ENCODE measurements at places on chromosomes 16 and 17.

GRCh38 chr16:27906883-27907282 lies 156.6 kb downstream of the GSG1L start:
- DNase-seq = no peak

DNA sequence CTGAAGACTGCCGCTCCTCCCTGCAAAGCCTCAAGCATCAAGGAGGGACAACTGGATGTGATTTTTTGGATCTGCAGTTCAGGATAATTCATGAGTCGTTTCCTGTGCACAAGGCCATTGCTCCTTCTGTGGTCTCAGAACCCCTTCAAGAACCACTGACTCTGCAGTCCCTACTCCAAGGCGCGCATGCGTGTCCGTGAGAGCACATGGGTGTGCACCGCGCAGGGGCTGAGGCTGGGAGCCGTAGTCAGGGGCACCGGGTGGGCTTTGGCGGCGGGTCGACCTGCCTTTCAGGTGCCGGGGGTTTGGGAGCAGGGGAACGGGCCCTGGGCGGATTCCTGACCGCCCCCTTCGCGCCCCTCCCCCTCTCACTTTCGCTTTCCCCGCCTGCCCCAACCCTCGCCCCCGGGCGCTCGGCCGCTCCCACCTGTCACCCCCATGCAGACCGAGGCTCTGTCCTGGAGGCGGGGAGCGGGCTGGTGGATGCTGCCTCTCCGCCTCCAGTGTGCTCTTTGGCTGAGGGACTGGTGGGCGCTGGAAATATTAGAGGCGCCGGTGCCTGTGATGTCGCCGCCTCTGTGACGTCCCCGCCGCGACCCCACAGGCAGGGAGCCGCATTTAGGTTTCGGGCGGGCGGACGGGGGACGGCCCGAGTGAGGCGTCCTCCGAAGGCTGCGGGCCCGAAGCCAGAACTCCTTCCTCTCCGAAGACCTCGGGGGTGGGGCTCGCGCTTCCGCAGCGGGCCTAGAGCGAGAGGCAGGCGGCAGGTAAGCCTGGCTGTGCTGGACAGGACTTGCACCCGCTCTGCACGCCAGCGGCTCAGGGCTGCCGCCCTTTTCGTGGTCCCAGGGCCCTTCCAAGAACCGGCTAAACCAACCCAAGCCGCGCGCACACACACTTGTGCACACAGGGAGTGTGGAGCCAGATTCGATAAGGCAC lies at the start of gene SPATA32:
Gene SPATA32 (minus strand): TSS at position 518 of the 939 bp plus-strand sequence. CDS start 78 bp downstream, at position 440.
- no peak for DNase-seq

DNA sequence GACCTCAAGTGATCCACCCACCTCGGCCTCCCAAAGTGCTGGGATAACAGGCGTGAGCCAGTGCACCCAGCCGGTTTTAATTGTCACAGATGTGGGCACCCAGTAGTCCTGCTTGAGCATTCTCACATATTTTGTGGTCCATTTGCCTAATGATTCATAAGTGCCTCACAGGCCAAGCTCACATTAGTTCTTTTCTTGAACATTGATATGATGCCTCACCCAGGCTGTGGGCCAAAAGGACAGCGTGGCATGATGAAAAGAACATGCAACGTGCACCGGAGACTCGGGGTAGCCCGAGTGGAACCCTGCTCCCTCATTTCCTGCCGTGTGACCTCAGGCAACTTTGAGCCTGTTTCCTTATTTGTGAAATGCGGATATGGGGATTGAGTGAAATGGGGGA lies 181.9 kb downstream of the SNX29 start:
- DNase-seq = no peak

DNA sequence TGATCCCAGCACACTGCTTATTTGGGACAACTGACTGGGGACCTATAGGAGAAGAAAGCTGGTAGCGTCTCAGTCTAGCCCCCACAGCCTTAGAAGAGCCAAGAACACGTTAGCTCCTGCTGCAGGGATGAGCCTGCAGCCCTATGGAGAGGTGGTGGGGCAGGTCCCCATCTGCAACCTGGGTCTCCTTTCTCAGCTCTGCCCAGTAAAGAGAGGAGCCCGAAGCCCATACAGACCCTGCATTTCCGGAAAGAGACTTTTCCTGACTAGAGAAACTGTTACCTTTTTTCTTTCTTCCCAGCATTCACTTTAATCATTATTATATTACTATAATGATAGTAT lies 788 bp downstream of the METTL22 start:
- no peak for DNase-seq

DNA sequence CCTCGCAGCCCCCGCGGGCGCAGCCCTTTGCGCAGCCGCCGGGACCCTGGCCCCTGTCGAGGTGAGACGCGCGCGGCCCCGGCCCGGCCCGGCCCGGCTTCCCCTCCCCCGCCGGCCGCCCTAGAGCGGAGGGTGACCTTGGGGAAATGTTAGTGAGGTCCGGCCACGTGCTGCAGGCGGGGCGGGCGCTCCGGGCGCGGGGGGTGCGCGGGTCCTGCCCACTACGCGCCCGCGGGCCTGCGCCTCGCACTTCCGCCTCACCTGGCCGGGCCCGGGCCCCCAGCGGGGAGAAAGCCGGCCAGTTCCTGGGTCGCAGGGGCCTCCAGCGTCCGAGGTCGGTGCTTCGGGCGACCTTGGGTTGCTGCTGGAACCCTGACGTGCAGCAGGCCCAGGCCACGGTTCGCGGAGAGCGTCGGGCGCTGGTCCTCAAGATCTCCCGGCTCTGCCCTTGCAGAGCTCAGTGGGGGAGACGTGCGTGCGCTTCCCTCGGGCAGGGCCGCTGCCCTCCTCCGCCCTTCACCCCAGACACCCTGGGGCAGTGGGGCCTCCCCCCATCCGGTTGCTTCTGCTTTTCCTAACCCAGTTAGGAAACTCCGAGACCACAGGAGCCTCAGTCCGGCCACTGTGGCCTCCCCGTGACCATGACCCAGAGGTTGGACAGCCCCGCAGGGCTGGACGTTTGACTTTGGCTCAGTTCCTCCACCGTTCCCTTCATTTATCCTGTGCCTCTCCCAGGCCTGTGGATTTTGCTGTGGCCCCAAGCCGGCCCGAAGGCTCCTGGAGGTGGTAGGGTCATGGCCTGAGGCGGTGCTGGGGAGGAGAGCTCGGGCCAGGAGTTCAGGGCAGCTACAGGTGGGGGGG lies 791 bp downstream of the MCRIP2 start:
- no peak for DNase-seq

DNA sequence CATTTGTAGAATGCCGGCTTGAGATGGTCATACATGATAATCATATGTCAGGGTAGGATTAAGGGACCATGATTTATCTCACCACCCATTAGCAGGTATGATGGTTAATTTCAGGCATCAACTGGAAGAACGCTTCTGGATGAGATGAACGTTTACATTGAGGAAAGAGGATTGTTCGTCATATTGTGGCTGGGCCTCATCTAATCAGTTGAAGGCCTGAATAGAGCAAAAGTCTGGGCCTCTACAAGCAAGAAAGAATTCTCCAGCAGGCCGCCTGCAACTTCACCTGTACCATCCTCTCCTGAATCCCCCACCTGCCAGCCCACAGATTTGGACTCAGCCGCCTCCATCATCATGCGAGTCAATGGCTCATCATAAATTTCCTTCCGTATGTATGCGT lies 30.6 kb upstream of the XYLT1 start:
- no peak for DNase-seq

DNA sequence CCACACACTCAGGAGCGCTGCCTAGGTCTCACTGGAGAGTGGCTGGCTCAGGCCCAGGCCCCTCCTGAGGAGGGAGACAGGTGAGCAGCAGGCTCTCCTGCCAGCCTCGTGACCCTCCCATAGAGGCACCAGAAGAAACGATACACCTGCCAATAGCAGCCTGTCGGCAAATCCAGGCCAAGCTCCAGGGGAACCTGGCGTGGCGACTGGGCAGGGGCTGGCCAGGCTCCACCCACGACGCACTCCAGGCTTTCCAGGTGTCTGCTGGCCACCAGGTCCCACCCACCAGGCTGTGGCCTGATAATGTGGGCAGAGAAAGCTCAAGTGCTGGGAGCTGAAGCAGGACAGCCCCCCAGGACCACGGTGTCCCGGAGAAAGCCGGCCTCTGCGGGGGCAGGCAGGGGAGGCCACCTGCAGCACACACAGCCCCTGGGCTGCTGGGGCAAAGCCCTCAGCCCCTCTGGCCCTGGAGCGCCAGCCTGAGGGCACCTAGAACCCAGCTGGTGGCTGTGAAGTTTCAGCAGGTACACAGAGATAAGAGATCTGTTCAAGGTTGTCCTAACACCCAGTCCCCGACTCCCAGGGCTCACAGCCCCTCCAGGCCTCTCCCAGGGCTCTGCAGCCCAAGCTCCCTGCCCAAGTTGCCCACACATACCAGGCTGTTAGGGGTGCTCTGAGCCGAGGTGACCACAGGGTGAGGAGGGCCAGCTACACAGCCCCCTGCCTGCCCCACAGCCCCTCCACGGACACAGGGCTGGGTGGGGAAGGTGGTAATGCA lies 2.4 kb downstream of the PGAP6 start:
- no peak for DNase-seq

GRCh38 chr17:15298176-15298575 lies 33.0 kb upstream of the PMP22 start:
- DNase-seq = no peak

DNA sequence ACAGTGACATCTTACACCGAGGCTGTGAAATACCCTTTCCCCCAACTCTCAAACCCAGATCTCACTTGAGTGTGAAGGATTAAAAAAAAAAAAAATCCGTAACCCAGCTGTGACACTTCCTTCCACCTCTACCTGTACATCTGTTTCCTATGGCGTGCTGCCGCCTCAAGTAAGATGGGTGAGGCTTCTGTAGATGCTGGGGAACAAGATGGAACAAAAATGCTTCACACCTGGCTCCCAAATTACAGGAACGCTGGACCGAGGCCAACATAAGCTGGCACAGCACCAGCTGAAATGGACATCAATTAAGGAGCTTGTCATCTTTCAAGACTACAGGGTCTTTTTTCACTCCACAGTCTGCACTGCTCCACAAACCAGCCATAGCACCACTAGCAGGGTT lies 95.9 kb downstream of the HIC1 start:
- DNase-seq = no peak

- no peak for DNase-seq
These were observed 38.2 kb downstream of the MARF1 start for GRCh38 chr16:15604460-15605440.

DNA sequence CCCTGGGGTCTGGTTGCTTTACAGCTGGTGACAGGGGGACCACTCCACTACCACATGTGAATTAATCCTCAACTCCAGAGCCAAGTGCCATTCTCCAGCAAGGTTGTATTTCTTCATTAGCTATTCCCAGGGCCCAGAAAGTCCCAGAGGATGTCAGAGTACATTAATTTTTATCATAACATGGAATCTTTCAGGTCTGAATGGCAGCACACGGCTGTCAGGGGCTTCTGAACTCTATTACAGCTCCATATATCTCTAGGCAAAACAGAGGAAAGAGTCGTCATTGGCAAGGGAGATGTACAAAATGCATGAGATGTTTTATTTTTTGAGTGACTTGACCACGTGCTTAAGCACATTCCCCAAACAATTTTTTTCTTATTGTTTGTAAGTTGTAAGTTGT lies 303.4 kb downstream of the WWOX start:
- no peak for DNase-seq

GRCh38 chr17:42192189-42193126 lies 1.8 kb downstream of the GHDC start:
- DNase-seq = no peak
